NCI-H146 (cell line): ENCODE measurements at places on chromosomes 4 and X.
A peak's percentile ranks its signal among the peaks of the same experiment; 100 is the strongest.

DNA sequence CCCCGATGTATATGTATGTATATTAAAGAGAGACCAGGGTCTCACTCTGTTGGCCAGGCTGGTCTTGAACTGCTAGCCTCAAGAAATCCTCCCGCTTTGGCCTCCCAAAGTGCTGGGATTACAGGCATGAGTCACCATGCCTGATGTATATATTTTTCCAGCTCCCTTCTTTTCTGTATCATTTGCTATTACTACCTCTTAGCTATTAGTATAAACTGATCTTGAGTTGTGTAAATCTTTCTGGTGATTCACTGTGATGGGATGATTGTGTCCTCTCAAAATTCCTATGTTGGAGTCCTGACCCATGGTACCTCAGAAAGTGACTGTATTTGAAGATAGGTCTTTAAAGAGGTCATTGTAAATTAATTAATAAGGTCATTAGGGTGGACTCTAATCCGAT is 53.1 kb downstream of the HPRT1 start:
- DNase-seq, result no peak

DNA sequence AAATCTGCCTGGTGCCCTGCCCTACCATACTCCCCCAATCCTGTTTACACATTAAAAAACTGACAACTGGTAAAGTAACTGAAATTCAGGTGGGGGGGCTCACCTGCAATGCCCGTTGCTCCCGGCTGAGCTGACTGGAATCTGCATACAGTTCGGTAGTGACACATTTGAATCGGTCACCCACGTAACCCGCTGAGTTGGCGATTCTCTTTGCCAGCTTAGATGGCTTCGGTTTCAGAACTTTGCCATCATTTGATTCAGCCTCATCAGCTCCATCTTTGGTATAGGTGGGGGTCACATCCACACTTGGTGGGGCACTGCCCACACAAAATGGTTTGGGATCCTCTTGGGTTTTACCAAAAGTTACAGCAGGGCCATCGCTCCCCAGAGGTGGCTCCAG is 25.5 kb downstream of the BCOR start:
- DNase-seq, result no peak

DNA sequence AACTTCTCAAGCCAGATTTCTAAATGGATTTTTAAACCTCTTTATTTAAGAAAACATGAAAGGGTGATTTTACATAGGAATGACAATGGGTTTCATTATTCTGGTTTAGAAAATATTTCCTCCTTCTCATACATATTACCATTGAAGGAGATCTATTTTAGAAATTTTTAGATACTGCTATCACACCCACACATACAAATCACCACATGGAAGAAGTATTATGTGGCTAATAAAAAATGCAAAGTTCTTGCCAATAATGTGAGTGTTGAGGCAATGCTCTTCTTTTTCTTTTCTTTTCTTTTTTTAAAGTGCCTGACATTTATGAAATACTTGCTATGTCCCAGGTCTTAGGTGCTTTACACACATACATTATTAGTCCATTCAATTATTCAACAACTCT is 6.8 kb downstream of the STAP1 start:
- no peak for DNase-seq

DNA sequence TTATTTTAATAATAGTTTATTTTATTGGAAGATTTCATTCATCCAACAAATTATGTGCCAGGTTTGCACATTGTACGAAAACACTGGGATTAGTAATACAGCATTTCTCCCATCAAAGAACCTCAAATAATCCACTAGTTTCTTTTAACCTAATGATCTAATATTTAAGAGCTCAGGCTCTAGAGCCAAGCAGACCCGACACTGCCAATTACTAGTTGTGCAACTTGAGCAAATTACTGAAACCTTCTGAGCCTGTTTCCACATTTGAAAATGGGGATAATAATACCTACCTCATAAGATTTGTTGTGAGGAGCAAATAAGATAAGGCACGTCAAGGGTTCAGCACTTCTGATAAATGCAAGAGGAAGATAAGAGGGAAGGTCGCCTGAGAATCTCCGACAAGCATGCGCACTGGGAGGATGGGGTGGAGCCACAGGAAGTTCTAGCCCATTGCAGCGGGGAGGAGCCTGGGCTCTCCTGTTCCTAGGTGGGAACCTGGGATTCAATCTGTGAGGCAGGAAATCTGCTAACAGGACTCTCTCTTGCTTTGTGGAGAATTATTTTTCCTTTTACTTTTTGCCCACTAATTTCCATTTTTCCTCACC is 141.5 kb upstream of the SMAD1 start:
- DNase-seq, result no peak

DNA sequence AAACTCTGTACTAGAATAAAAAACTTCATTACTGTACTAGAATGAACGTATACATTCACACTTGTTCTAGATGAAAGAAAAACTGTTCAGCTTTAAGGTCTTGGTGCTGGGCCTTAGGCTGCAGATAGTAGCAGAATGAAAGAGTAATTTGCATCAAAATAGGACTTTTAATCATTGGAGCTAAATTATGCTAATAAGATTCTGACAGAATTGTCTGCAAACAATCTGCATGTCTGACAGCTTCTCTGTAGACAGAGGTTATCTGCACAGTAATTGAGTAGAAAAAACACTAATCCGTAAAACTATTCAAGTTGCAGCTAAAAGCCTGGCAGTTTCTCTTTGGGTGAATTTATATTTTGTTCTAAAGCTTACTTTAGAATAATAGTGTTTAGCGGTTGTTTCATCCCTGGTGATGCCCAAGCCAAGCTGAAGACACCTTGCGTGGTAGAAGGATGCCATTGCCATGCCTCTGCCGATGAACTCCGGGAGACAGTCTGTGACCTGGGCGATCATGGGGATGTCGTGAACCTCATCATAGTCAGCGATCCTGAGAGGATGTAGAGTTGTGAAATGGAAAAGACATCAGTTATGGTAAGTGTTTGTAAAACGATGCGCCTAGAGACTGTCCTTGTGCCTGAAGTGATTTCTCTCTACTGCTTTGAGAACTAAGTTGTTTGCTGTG is 25.3 kb downstream of the LRP2BP start:
- no peak for DNase-seq

DNA sequence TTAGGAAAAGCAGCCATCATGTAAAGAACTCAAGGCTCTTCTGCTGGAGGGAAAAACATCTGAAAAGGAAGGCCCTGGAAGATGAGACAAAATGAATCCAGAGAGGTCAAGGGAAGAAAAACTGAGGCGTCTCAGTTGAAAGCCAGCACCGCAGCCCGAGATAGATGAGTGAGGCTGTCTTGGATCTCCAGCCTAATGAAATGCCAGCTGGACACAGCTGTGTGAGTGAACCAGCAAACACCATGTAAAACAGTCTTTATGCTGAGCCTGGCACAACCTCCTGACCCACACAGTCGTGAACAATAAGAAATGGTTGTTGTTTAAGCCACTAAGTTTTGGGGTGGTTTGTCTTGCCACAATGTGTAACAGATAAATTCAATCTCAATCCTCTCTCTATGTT is 48.6 kb upstream of the RASL11B start:
- DNase-seq, result no peak

GRCh38 chrX:140467211-140467610 is 37.7 kb downstream of the SOX3 start:
- no peak for DNase-seq

DNA sequence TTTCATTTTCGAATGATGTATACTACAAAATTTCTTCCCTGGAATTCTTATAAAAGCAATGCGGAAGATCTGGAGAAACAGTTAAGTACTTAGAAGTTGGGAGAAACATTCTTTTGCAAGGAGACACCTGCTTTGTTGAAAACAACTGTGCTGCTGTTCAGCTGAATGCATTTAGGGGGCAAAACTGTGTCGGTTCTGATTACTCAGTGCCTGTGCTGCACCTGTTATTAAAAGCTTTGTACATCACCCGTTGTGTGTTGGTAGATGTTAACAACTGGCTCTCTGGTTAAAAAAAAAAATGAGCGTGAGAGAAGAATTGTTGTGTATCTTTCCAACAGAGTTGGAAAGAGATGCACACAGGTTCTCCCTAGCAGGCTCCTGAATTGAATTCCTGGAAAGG is 184.1 kb upstream of the HHIP start:
- DNase-seq, result no peak

- DNase-seq, result no peak
Measured at GRCh38 chrX:67436867-67437266, 107.0 kb upstream of the AR start.

GRCh38 chr4:49044270-49044669 is 58.2 kb downstream of the CWH43 start:
- DNase-seq, result peak; percentile 93

GRCh38 chrX:10254739-10255138 is 98.0 kb downstream of the CLCN4 start:
- DNase-seq, result no peak

DNA sequence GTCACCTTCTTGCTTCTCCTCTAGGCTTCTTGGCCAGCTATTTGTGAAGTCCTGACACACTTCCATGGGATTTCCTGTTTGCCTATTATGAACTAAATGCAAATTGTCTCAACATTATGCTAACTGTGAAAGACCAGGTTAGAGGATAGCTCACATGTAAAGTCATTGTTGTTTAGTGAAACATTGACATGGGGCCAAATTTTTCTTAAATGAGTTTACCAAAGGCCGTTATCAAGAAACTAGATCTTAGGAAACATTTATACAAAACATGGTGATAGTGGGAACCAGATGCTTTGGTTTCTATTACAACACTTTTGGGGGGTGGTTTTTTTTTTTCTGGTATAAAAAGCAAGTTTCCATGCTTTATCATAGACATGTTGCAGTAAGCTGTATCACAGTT is 466.8 kb upstream of the FAM241A start:
- DNase-seq, result no peak

DNA sequence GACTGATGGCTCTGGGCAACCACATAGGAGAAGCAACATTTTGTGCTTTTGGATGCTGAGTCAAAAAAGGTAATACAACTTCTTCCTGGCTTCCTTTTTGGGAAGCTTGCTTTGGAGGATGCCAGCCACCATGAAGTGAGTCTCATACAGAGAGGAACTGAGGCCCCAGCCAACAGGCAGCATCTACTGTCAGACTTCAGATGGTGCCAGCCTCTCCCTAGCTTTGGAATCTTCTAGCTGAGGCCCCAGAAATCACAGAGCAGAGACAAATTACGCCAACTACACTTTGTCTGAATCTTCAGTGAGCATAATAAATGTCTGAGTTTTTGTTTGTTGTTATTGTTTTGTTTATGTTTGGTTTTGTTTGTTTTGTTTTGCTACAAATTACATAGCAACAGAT is 136.1 kb downstream of the ATP10D start:
- DNase-seq, result no peak

- no peak for DNase-seq
Measured at GRCh38 chrX:43862434-43862833, 19.8 kb downstream of the MAOB start.

DNA sequence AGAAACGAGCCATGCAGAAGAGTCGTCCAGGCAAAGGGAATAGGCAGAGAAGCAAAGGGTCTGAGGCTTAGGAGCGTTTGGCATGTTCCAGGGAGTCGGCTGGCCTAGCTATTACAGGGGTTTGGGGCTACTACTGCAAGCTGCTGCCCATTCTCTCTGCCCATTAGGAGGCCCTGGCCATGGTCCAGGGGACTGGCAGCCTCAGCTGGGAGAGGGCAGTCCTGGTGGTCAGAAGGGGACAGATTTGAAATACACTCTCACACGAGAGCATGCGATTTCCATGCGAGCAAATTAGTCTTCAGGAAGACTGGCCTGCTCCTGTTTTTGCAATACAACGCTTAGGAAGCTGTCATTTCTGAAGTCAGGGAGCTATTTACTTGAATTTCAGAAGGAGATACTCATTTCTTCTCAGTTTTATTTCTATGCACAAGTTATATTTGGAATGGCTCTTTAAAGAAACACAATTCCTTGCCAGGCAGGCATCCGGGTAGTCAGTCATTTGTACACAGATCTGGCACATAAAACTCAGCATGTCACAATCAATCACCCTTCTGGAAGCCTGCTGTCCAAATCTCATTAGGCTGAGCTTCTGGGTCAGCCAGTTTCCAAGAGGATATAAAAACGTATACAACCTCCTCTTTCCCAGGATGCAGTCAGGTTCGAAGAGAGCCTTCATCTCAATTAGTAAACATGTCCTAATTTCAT is 27.0 kb downstream of the PROM1 start:
- peak; percentile 64 for DNase-seq

- peak; percentile 46 for DNase-seq
Measured at GRCh38 chr4:138035781-138036258, 206.3 kb downstream of the SLC7A11 start.

DNA sequence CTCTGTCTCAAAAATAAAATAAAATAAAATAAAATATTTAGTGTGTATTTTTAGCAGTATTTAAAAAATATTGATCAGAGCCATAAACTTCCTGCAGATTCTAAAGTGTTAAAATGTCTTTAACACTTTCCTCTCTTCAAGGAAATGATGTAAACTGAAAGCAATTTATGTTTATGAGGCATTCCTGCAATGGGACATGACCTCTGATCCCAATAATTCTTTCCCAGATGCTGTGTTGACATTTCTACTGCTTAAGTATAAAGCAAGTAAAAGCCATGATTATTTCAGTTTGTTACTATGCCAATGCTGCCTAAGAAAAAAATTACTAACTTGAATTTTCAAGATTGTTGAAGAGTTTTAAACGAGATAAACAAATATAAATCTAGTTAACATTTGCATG is 29.0 kb downstream of the COQ2 start:
- DNase-seq, result no peak

DNA sequence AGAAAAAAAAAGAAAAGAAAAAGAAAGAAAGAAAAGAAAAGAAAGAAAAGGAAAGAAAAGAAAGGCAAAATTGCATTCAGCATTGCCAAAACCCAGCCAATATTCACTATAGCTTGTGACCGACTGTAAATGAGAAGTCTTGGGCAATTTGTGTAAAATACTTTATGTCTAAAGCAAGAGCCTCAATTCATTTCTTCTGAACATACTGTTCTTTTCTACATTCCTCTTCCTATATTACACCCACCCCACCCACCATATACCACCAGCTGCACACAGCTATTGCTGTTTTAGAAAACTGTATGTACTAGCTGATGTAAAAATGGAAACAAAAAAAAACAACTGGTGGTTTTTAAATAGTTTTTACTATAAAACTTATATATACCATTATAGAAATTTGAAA is 156.9 kb upstream of the TTC29 start:
- no peak for DNase-seq

- no peak for DNase-seq
Measured at GRCh38 chr4:183098019-183098722, 886 bp upstream of the WWC2 start.

DNA sequence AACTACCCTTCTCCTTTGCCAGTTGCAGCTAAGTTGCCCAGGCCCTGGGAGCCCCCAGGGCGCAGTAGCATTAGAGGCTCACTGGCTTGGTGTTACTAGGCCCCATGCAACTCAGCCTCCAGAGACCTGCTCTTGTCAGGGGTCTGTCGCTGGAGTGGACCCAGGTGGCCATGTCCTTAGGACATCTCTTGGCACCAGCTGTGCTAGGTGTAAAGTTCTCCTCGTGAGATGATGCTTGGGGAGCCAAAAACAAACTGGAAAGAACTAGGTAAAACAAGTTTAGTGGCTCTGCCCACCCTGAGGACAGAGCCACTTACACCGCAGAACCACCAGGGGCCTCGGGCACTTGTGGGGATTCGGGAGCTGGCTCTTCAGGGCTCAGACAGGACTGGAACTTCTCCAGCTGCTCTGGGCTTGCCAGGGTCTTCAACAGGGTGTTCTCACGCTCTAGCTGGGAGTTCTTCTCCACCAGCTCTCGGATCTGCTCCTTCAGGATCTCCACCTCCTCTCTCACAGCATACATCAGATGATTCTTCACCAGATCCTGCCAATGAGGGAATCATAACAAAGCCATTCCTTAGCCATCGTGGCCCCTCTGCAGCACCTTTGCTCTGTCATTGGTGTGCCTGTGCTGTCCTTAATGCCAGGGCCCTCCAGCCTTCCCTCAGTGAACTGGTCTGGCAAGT is 61.2 kb downstream of the TSC22D3 start:
- DNase-seq, result no peak

- DNase-seq, result no peak
Measured at GRCh38 chrX:49726966-49727365, 31.2 kb upstream of the PAGE1 start.
